NCI-H774 (cell line): ENCODE measurements at places on chromosomes 7 and 10.
A peak's percentile ranks its signal among the peaks of the same experiment; 100 is the strongest.

GRCh38 chr10:42755028-42755451 is 27.6 kb upstream of the BMS1 start:
- DNase-seq, result no peak

GRCh38 chr10:107059872-107060271 is 104.6 kb downstream of the SORCS1 start:
- DNase-seq, result no peak

GRCh38 chr10:35447693-35448407 is 111.5 kb downstream of the CCNY start:
- DNase-seq, result peak; percentile 52

- DNase-seq, result peak; percentile 86
These were observed 765.0 kb downstream of the INHBA start for GRCh38 chr7:40937879-40938278.

GRCh38 chr7:879706-880105 is 3.4 kb downstream of the GET4 start:
- no peak for DNase-seq

GRCh38 chr7:63789378-63790176 is 209.1 kb upstream of the ZNF722 start:
- DNase-seq, result no peak
